NCI-H1417 treated with DMSO at 0.1 percent for 48 hours (cell line): ENCODE measurements at places on chromosomes 7 and 10.

DNA sequence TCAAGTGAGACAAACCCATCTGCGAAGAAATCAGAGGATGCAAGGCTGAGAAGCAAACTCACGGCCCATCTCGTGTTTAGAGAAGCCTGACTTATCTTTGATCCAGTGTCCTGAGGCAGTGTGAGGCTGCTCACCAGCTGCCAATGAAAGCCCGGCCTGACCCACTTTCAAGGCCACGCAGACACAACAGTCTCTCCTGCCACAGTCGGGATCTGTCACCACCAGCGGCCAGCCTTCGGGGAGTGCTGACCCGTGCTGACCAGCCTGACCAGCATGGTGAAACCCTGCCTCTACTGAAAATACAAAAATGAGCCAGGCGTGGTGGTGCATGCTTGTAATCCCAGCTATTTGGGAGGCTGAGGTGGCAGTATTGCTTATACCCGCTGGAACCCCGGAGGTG is 7.4 kb upstream of the DNAJB6 start:
- DNase-seq: no peak

GRCh38 chr10:50593523-50594376 is 30.0 kb downstream of the SGMS1 start:
- DNase-seq: no peak

DNA sequence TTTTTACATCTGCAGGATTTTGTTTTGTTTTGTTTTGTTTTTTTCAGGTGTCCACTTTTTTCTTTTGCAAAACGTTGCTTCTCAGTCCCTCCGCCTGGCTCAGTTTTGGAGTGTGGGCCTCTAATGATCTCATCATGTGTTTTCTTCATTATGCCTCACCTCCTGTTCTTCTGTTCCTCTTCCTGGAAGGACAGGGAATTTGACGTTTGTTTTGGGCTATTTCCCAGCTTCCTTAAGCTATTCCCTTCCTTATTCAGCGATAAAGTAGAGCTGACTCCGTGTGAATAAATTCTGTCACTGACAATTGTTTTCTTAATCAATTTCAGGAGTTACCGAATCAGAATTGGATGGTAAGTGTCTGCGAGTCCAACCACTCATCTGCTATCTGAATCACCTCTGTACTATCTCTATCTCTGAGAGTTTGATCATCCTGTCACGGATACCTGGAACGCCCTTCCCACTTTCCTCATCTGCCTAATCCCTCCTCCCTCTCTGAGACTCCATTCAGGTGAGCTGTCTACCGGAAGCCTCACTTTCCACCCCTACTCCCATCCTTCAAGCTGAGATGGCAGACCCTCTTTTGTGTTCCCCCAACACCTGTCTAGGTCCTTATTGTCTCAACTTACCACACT is 218.4 kb downstream of the GATA3 start:
- no peak for DNase-seq

- DNase-seq: no peak
Measured at GRCh38 chr7:8177109-8177933, 84.6 kb downstream of the ICA1 start.

GRCh38 chr7:88314061-88314491 is 7.4 kb upstream of the STEAP4 start:
- no peak for DNase-seq

DNA sequence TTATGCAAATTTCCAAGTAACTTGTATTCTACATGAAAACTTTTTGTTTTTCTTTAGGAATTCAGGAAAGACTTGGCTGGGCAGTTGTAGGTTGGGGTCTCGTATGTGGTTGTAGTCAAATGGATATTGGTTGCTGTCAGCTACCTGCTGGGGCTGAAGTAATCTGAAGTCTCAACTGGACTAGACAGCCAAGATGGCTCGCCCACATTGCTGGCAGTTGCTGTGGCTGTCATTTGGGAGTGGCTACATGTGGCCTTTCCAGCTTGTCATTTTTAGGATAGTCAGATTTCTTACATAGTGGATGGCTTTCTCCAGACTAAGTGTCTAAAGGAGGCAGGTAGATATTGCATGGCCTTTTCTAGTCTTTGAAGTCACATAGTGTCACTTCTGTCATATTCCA is 32.6 kb downstream of the EXOC6 start:
- no peak for DNase-seq

DNA sequence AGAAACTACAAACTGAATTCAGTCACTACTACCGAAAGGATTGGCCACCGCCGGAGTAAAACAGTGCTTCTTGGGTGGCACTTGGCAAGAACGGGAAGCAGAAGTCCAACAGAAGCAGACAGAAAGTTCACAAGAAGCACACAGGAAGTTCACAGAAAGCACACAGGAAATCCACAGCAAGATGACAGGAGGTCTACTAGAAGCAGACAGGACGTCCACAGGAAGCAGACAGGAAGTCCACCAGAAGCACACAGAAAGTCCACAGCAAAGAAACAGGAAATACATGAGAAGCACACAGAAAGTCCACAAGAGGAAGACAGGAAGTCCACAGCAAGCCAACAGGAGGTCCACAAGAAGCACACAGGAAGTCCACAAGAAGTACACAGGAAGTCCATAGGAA is 399.2 kb upstream of the AUTS2 start:
- DNase-seq: no peak

DNA sequence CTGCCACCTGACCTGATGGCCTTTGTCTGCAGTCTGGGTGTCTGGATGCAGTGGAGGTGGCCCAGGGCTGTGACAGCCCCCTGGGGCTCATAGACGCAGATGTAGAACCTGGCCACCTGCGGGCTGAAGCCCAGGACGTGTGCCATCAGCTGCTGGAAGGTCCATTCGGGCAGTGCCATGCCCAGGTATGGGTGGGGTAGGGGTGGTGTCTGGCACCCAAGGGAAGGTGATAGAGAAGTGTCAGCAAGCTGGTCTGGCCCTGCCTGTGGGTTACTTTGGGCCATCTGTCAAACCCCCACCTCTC is 6.1 kb upstream of the ZNF467 start:
- no peak for DNase-seq

GRCh38 chr7:1259621-1260243 is 27.1 kb downstream of the UNCX start:
- no peak for DNase-seq

DNA sequence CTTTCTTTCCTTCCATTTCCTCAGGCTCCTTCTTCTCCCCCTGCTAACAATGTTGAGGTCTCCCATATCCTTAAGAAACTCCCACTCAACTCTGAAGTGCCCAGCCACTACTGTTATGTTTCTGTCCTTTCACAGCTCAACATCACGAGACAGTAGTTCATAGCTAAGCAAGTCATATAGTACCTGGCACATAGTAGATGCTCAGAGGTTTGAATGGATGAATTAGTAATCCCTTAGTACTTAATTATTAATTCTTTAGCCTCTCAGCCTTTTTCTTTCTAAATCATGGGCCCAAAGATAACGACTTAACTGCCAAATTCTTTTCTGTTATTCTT is 22.6 kb downstream of the CSGALNACT2 start:
- no peak for DNase-seq

DNA sequence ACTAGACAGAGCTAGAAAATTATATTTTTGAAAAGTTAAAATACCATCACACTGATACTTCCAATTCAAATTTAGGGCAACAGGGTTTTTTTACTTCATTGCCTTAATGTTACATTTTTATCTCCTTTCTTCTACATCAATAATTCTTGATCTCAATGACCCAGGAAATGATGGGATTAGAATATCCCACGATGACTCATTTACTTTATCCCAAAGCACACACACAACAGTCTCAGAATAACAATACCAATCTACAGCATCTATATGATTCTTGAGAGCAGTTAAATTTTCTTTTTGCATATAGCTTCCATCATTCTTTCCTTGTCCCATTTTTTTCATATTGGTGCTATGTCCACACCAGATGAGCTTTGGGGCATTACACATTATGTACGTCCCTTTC is 98.4 kb upstream of the EEPD1 start:
- no peak for DNase-seq

- no peak for DNase-seq
Measured at GRCh38 chr10:114458216-114458920, 54.1 kb upstream of the AFAP1L2 start.

DNA sequence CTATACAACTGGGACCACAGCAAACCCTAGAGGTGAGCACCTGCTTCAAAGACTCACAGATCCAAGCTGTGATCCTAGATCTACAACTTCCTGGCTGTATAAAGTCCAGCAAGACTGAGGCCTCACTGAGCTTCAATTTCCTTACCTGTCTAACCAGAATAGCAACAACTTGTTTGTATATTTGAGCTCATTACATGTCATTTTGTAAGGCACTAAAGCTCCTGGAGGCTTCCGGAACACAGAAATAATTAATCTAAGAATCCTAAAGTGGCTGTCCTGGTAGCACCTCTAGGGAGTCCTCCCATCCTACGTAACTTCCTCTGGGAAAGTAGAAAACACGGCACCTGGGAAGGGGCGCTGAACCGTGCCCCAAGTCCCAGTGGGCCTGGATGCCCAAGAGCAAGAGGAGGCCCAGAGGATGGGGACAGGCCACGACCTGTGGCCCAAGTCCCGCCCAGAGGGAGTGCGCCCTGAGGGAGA is 39.4 kb downstream of the HK1 start:
- DNase-seq: no peak

- DNase-seq: no peak
Measured at GRCh38 chr10:1498746-1499358, 238.5 kb downstream of the ADARB2 start.

- no peak for DNase-seq
Measured at GRCh38 chr7:30771880-30772425, 736 bp downstream of the MINDY4 start.

DNA sequence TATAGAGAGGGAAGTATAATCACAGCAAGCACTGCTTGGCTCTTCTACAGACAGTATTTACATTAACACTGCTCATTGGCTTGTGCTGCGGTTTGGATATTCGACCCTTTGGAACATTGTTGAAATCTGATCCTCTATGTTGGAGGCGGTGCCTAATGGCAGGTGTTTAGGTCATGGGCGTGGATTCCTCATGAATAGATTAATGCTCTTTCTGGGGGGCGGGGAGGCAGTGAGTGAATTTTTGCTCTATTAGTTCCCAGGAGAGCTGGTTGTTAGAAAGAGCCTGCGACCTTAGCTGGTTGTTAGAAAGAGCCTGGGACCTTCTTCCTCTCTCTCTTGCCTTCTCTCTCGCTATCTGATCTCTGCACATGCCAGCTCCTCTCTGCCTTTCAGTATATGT is 77.3 kb upstream of the SVIL start:
- DNase-seq: no peak

DNA sequence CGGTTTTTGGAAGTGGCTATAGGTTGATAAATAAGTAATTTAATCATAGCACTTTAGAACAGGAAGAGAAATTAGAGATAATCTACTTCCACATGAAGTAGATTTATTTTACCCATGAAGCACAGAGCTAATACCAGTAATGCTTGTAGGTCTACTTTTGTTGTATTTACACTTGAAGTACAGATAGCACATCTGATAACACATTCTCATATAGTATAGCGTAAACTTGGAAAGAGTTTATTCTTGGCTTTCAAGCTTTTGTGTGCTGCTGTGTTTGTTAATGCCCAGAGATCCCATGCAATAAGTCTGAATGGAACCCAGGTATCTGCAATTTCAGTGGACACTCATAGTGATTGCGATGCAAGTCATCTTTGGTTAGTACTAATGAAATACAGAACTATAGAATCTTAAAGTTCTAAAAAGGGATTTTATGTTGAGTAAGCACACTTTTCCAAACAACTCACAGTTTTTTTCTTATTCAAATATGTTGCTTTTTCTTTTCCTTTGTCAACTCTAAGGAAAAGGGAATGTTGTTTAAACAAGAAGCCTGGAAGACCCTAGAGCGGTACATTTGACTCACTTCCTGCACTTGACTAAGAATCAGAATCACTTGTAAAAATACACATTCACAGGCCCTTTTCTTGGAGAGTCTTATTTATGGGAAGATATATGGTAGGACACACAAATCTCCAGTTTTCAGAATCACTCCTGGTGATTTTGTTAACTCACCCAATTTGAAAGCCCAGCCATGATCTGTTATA is 105.8 kb downstream of the GNAI1 start:
- DNase-seq: no peak

DNA sequence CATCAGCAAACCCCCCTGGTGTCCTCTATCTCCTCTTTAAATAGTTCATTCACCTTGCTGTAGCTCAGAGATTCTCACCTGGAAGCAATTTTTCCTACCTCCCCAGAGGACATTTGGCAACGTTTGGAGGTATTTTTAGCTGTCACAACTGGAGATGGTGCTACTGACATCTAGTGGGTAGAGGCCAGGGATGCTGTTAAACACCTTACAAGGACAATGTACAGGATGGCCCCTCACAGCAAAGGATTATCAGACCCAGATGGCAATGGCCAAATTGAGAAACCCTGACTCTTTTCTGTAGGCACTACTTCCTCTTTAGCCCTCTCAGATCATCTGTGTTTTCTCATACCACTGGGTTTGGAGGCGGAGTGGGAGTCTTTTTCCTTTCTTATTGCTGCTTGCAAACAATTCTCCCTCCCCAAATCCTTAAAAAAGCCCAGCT is 13.2 kb upstream of the TRA2A start:
- peak; percentile 48 for DNase-seq

- DNase-seq: no peak
Measured at GRCh38 chr7:54485044-54485443, 57.1 kb upstream of the VSTM2A start.

- no peak for DNase-seq
Measured at GRCh38 chr7:1936006-1936310, 265.9 kb downstream of the ELFN1 start.

DNA sequence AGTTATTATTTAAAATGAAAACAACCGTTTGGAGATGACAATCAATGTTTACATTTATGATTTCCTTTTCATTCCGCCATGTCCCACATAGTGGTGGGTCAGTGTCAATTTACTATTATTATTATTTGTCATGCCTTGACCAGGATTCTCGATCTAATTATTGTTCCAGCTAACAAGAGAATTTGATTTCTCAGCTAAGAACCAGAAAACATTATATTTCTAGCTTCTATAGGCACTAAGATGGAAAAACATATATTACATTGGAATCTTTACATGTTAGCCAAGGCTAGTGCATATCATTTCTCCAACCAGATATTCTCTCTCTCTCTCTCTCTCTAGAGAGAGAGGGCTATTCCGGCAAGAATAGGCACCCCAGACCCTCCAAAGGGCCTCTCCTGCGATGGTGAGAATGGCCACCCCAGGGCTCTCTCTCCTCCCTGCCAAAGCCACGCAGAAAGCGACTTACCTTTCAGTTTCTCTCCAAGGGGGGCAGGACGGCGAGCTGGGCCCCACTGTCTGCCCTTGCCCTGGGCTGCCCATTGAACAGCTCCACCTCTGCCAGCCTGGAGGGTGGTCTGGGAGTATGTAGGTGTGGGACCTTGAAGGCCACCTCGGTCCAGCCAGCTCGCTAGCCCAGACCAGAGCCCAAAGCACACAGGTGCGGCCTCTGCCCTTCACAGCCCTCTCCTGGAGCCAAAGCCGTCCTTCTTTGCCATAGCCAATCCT is 2.4 kb downstream of the HOXA3 start:
- DNase-seq: no peak

DNA sequence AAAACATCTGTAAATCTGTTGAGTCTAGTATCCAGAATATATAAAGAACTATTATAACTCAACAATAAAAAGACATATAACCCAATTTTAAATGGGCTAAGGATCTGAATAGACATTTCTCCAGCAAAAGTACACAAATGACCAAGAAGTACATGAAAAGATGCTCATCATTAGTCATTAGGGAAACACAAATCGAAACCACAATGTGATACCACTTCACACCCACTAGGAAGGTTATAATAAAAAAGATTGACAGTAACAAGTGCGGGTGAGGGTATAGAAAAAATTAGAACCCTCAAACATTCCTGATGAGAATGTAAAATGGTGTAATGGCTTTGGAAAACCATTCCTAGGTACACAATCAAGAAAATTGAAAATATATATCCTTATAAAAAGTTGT is 4.1 kb downstream of the XPNPEP1 start:
- DNase-seq: no peak
